ENCODE measurements at places on chromosomes 12 and 14.

- DNase-seq: peak; percentile 9
Observed at GRCh38 chr12:71440345-71440762, 756 bp downstream of the LGR5 start.

GRCh38 chr12:98719515-98720504, 74.7 kb downstream of the APAF1 start:
- no peak for DNase-seq

DNA sequence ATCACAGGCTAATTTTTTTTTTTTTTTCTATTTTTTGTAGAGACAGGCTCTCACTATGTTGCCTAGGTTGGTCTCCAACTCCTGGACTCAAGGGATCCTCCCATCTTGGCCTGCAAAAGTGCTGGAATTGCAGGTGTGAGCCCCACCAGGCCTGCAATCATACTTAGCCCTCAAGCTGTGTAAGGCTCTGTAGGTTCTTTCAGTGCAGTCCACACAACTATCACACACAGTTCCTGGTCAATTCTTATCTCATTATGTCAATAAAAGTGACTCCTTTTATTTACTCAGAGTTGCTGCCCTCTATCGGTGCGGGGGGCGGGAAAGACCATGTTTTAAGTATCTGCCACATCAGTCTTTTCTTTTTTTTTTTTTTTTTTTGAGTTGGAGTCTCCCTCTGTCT, 29.0 kb downstream of the SLC2A3 start:
- DNase-seq: peak; percentile 47

- no peak for DNase-seq
Observed at GRCh38 chr12:46815809-46816208, 10.0 kb downstream of the SLC38A4 start.

GRCh38 chr12:50218386-50218785, 51.2 kb upstream of the CERS5 start:
- DNase-seq: peak; percentile 69

- DNase-seq: no peak
Observed at GRCh38 chr12:124509676-124510300, 57.6 kb downstream of the NCOR2 start.

DNA sequence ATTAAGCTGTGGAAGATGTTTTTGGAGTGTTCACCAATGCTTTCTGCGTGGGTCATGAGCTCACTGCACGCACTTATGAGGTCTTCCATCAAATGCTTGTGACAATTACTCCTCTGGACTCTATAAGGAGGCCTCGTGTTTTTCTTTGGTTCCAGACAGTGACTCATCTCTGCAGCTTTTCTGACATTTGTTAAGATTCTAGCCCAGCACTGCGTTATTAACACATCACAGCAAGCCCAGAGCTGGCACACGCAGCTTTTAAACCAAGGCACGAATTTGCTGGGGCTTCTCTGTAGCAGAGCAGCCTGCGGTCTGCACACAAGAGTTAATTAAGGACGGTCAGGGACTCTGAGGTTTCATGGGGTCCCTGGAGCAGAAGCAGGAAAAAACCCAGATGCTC, 16.9 kb downstream of the MEG3 start:
- DNase-seq: peak; percentile 50

DNA sequence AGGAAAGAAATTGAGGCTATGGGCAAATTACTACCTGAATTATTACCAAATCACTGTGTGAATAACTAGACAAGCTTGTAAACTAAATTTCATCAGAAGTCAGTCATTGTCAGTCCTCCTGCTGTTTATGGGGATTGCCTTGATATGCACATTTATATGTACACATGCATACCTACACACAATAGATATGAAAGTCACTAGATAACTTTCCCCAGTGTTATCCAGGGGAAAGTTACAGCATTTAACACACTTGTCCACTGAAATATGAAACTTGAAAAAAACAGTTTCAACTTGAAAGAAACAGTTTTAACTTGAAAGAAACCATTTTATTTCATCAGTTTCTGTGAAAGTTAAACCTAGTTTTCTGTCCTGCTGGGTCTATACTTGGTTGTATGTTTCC, 199.6 kb downstream of the SLC2A13 start:
- no peak for DNase-seq

GRCh38 chr12:3289702-3290101, 201.3 kb upstream of the PRMT8 start:
- DNase-seq: no peak

DNA sequence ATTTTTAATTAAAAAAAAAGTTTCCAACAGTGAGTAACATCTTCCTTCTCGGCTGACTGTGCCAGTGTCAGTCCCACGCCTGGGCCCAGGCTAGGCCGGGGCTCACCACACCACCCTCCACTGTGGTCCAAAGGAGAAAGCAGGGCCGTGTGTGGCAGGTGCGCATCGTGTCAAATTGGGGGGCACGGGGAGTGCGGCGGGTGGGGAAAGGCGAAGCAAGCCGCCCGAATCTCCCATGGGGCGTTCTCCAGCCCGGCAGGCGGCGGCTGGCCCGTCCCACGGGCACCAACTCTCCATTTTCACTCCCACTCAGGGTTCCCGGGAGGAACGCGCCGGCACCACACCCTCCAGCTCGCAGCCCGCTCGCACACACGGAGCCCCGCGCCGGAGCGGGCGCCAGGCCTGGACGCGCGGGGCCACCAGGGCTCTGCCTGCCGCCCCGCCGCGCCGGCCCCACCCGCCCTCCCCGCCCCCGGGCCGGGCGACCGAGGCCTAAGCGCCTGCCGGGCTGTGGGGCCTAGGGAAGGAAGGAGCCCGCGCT, 604 bp downstream of the EEA1 start:
- peak; percentile 44 for DNase-seq

DNA sequence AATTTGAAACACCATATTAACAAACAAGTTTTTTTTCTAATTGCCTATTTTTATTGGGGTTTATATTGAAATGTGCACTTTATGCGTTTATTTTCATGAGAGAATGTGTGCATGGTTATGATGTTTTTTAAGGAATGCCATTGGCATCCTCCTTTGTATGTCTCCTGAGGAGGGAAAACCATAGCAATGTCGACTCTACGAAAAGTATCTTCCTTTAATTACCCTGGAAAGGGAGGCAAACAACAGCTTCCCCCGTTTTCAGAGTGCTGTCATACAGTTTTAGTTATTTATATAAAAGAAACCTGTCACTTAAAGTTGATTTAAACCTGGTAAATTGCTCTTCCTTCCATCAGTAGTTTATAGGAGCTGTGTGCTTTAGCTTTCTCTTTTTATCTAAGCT, 117.4 kb downstream of the PLEKHA5 start:
- DNase-seq: no peak

GRCh38 chr12:26293612-26294011, 98.2 kb downstream of the SSPN start:
- DNase-seq: peak; percentile 54

GRCh38 chr12:91105807-91106206, 5.5 kb downstream of the LUM start:
- DNase-seq: peak; percentile 58

GRCh38 chr14:91261115-91261514, 16.6 kb upstream of the GPR68 start:
- DNase-seq: no peak

DNA sequence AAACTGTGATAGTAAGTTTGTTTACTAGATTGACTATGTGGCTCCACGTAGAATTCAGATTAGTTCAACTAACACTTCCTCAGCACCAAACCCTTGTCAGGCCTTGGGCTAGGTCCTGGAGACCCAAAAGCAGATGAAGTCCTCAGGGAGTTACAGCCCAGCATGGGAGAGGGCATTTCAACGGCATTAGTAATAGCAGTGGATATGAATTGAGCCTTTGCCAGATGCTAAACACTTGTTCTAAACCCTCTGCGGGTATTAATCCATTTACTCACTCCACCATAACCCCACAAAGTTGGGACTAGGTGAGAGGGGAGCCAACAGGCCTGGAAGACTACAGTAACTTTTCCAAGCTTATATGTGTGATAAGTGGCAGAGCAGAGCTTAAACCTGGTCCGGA, 714.6 kb downstream of the DIO2 start:
- DNase-seq: no peak

DNA sequence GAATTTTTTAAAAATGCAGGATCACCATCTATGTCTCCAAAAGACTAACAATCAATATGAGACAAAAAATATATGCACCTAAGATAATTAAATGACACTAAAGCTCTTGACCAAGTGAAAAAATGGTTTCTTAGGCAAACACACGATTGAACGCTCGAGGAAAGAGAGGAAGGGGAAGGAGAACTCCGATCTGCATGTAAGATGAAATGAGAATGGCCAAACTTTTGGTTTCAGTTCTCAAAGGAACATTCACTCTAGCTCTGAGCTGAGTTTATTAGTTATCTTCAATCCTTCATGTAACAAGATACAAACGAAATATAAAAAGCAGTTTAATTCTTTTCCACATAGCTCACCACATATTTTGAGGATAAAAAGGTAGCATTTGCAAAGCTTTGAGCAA, 2.8 kb downstream of the DYRK4 start:
- DNase-seq: no peak
